ENCODE measurements at places on chromosomes 11 and 22.
A peak's percentile ranks its signal among the peaks of the same experiment; 100 is the strongest.

GRCh38 chr11:126167488-126167887 lies 44.0 kb downstream of the RPUSD4 start:
- no peak for DNase-seq

DNA sequence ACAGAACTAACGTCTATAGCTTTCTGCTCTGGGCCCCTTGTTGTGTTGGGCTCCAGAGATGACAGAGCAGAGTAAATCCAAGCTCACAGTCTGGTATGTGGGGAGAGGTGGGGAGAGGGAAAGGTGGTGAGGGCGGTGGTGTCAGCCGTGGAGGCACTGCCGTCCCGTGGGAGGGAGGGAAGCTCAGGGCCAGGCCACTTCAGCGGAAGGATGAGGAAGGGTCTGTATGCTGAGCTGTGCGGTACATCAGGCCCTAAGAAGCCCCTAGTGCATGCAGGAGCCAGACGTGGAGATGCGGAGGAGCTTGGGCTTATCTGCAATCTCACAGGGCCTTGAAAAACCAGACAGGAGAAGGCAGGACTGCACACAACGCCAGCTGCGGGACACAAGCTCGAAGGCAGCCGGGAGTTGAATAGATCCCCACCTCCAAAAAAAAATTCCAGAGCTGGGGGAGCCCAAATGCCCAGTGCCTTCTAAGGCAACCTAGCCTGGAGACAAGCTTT lies 1.5 kb downstream of the KRTAP5-5 start:
- DNase-seq, result no peak

DNA sequence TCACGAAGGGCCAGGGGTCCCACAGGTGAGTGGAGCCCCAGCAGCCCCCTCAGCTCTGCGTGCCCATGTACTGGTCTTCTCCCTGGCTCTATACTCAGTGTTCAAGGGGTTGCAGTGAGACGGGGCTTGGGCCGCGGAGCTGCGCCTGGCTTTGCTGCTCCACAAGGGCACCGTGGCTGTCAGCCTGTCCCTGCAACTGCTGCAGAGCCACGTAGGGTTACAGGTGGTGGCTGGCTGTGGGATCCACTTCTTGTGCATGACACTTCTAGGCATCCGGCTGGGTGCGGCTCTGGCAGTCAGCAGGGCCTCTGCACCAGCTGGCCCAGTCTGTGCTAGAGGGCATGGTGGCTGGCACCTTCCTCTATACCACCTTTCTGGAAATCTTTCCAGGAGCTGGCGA lies 14.3 kb downstream of the MTFP1 start:
- no peak for DNase-seq

GRCh38 chr11:58592760-58593472 lies 14.1 kb downstream of the ZFP91 start:
- peak; percentile 61 for DNase-seq

DNA sequence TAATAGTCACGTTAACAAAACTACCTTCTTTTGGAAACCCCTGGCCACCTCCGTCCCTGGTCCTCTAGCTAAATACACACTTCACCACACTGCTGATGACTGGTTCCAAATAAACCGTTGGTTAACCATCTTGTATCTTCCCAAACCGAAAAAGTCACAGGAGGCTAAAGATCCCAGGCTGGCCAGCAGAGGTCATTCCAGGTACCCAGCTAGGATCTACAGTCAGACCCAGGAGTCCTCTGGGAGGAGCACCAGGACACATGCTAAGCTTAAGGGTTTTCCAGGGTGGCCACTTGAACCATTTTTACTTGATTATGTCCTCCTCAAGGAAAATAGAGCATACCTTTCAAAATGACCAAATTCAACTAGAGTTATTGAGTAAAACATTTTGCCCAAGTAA lies 103.2 kb downstream of the ETS1 start:
- no peak for DNase-seq

- DNase-seq, result no peak
Measured at GRCh38 chr11:134589129-134589528, 177.1 kb upstream of the B3GAT1 start.

GRCh38 chr11:67384851-67385366 lies 6.9 kb upstream of the RAD9A start:
- DNase-seq, result no peak

DNA sequence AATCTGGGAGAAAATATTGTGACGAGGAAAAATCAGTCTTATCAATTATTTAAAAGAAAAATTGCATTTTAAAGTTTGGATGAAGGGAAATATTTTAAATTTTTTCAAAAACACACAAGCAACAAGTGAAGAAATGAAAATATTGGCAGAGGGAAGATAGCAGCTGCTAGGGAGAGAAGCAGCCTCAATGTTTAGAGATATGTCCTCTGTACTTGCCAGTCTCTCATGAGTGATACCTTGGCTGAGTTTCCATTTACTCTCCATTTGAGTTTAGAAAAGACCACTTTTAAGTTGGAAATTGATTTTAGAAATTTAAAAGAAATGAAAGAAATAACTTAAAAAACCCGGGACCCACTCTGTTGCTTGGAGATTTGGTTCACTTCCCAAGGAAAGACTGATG lies 88.6 kb upstream of the DBX1 start:
- DNase-seq, result no peak

DNA sequence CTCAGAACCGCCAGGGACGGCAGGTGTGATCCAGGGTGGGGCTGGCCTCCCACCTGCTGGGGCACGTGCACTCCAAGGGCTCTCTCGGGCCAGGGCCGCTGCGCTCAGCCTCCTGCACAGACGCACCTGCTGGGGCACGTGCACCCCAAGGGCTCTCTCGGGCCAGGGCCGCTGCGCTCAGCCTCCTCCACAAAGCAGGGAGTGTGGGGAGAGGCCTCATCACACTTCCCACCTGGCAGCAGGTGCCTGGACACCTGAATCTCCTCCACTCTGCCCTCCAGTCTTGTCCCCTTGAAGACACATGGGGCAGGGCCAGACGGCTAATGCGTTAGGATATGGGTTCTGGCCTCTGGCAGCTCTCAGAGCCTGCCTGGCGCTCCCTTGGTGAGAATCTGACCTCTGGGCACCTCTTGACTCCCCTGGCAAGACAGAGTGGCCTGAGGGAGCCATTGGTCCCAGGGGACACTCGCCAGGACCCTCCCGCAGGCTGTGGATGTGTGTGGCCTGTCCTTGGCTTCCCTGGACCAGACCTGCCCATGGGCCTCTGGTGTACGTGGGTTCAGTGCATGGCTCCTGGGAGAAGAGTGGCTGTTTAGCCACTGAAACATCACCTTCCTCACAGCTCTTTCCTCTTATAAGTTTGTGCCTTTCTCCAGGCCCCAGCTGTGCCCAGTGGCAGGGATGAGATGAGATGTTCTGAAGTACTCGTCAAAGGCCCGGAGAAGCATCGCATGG lies 73.5 kb downstream of the BRD1 start:
- no peak for DNase-seq

- no peak for DNase-seq
Measured at GRCh38 chr11:10236840-10237239, 57.2 kb downstream of the SBF2 start.

DNA sequence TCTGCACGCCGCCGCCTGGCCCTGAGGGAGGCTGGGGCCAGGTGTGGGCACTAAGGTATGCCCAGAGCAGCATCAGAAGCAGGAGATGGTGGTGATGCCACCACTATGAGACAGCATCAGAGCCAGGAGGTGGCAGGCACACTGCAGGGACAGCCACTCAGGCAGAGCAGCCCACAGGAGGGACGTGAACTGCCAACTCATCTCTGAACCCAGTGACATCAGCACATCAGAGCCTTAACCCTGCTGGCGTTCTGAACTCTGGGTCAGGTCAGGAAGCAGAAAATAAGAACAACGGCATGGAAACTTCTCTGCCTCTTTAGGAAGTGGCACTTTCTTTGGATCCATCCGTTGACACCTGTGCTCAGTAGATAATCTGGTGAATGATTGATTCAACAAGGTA lies 14.7 kb upstream of the IFT27 start:
- DNase-seq, result peak; percentile 9

DNA sequence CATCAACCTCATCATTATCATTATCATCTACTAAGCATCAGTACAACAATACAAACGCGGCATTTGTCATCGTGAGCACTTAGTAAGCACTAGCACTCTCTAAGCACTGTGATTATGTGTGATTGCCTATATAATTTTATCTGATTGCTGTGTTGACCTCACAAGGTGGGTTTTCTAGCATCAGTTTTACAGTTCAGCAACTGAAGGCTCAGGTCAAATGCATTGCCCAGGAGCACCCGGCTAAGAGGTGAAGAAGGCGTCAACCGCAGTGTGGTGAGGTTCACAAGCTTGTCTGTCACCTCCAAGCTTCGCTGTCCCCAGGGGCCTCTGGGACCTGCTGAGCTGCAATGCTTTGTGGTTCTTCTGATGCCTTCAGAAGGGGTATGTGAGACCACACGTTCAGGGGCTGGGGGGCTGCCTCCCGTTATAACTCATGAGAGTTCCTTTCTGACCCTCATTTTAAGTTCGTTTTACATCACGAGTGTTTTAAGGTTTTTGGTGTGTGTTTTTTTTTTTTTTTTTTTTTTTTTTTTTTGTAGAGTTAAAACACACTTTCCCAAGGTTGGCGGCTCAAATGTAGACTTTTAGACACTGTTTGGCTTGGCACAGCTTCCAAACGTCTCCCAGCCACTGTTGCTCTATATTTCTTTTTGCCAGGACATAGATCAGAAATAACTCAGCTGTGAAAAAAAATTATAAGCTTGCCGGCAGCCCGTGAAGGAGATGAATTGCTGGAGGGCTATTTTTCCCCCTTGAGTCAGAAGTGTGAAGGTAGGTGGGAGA lies 33.8 kb upstream of the SCUBE1 start:
- peak; percentile 17 for DNase-seq

DNA sequence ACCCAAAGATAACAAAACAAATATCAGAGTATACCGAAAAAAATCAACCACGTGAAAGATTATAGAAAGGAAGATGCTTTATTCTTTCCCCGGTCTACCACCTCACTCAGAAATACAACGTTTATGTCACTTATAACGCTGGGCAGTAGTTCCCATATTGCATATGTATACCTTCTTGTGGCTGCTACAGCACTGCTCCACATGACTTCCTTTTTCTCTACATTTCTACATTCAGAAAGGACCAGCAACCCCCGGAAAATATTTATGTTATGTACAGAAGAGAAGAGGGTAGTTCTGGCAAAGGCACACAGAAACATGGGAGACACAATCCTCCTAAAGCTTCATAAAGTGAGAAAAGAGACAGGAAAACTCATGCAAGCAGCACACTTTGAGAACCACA lies 56.8 kb downstream of the MTMR2 start:
- DNase-seq, result no peak

DNA sequence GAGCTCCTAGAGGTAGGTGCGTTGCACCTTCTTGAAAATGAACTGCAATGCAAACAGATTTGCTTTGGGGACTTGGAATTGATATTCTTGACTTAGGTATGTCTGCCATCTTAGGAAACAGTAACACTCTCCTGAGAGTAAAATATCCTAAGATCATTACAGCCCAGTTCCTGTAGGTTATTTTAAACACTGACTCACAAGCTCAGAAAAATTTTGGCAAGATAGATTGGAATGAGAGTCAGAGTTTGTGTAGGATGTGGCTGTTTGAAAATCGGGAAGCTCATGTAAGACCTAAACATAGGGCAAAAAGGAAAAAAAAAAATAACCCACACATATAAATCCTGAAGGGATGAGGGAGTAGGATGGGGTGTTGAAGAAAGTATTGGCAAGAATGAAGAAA lies 377.0 kb upstream of the LRRC4C start:
- no peak for DNase-seq

DNA sequence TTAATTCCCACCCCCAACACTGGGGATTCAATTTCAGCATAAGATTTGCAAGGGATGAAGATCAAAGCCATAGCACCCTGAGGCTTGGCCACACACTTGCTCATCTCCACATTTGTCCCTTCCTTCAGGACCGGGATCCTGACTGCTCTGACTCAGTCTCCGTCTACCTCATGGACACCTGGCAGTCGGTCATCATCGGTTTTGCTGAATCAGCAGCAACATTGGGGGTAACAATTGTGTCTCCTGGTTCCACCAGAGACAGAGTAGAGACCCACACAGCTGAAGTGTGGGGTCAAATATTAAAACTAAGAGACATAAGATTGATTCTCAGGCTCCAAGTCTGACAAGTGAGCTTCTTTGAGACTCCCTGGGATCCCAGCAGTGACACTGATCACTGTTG lies 34.6 kb downstream of the GGTLC2 start:
- DNase-seq, result no peak

DNA sequence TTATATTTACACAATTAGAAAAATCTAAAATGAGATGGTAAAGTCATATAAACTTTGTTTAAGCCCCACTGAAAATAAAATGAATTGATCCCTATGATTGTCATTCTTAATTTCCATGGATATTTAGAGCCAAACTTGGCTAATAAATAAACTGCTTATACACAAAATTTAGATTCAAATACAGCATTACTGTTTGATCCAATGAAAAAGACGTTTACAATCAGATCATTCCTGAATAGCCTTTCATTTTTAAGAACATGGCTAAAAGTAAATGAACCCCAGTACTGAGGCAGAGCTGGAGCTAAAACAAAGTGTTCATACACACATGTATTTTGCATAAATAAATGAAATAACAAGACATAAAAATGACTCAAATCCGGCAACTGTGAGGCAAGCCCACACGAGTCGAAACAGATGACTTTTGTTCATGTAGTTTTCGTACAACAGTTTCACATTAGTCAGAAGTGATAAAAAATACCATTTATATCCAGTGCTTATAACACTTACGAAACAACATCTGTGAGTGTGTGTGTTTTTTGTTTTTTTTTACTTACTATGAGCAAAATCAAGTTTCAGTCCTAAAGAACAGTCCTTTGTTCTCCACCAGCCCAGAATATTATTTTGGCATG lies 386.5 kb downstream of the SOX6 start:
- no peak for DNase-seq

DNA sequence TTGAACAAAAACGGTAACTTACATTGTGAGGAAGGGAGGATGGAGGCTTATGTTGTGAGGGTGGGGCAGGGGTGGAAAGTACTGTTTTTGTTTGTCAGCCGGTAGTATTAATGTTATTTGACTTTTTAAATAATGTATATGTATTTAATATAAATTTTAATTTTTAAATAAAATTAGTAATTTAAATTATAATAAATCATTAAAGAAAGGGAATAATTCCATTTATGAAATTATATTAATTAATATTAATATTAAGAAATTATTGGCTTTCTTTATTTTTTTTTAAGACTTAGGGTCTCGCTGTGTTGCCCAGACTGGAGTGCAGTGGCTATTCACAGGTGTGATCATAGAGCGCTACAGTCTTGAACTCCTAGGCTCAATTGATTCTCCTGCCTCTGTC lies 24.0 kb upstream of the TNRC6B start:
- no peak for DNase-seq

All from activated naive CD4-positive, alpha-beta T cell treated with Interleukin-2 at 50 U/mL for 16 hours (primary cell).